ENCODE measurements at places on chromosomes 2 and 18.

- DNase-seq: no peak
Measured at GRCh38 chr2:15619076-15619475, 27.4 kb downstream of the DDX1 start.

DNA sequence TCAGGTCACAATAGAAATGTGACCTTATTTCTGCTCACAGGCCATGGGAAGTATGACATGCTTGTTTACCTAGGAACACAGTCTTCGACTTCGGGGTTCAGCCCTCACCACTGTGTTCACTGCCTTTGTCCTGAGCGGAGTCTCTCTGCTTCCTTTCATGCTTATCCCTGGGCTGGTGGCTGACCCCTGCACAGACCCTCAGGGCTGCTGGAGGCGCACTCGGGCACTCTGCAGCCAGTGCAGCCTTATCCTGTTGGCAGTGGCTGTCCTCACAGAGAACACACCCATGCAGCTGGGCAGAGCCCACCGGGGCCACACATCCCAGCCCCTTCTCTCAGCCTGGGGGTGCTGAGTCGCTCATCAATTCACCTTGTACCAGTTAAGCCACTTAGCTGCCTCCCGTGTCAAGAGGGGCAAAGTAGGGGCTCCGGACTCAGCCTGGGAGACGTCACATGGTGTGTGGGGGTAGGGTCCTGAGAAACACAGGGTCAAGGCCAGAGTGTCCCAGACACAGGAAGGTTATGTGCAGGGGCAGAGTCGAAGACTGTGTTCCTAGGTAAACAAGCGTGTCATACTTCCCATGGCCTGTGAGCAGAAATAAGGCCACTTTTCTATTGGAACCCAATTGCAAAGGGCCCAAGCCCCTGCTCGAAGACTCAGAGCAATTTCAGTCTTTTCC is 107.5 kb downstream of the FAM210A start:
- no peak for DNase-seq

DNA sequence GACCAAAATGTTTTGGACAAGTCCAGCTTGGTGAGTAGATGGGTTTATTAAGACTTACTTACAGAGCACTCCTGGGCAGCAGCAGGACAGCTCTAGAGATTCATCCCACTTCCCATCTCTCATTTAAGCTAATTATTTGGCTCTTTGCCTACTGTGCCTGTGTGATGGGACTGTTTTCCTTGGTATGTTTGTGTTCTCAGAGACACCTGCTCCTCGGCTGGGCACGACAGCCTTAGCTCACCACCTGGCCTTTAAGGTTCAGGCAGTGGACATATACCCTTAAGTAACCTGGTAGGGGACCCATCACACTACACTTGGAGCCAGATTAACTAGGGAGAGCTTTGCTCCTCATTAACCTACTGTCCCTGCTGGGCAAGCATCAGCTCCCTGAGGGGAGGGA is 41.7 kb upstream of the EFEMP1 start:
- no peak for DNase-seq

DNA sequence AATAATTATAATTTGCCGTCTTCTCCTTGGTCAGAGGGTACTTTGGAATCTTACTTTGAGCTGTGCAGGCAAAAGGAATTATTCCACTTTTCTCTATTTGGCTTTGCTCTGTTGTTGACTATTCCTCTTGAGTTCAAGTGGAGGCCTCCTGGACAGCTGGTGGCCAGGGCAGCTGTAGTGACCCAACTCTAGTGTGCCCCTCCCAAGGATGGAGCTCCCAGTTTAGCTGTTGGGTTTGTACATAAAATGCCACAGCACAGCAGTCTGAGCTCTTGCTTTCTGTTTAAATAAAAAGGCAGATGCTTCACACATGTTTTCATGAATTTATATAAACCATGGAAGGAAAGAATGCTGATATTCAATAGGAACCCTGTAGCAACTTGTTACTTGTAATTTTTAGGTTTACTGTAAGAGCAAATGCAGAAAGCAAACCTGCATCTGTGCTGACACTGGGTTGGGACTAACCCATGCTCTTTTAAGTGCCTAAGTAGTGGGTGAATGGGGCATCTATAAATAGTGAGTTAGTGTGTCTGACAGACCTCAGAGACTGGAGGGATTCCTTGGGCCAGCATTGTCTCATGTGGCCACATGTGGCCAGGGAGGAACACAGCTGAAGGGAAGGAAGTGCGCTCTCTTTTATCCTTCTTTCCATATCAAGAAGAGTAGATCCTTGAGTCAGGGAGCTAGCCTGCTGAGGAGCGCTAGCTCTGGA is 121.8 kb downstream of the FHOD3 start:
- no peak for DNase-seq

DNA sequence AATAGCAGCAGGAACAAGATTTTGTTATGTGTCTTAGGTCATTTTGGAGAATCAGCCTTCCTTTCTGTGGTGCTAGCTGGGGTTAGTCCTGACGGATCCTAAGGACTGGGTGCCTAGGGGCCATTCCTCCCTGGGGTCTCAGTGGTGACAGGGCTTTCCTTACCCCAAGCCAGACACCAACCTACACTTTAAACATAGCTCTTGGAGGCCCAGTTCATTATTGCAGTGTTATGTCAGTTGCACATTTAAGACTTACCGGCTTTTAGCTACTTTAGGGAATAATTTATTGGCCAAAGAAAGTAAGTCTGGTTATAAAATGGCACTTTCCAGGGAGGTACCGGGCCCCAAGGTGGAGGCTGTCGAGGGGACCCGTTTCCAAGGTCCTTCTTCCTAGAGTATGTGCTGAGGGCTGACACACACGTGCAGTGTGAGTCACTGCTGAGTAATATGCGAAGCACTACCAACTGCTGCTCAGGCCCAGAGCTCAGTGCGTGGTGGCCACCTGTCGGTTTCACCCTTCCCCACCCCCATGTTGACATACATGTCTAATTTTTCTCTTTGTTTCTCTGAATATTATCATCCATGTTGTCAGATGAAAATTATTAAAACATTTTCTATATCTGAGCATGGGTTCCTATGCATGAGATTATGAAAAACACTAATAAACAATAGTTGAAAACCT is 37.0 kb upstream of the GRHL1 start:
- peak; percentile 15 for DNase-seq

DNA sequence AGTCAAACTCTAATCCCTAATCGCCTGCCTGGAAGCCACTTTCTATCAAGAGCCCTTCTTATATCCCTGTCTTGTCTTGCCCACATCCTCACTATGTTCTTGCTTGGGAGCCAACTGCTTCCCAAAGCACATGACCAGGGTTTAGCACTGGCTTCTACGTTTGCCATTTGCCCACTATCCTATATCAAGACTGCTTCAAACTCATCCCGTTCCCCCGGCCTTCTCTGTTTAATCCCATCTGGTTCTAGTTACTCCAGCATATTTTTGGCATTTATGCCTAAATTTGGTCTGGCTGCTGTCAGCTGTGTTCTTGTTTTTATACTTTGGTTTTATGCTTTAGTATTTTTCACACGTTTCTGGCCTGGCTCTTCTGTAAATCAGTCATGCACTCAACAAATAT is 40.2 kb downstream of the POLR1A start:
- DNase-seq: no peak

GRCh38 chr2:105598829-105599698 is 145.6 kb upstream of the NCK2 start:
- no peak for DNase-seq

DNA sequence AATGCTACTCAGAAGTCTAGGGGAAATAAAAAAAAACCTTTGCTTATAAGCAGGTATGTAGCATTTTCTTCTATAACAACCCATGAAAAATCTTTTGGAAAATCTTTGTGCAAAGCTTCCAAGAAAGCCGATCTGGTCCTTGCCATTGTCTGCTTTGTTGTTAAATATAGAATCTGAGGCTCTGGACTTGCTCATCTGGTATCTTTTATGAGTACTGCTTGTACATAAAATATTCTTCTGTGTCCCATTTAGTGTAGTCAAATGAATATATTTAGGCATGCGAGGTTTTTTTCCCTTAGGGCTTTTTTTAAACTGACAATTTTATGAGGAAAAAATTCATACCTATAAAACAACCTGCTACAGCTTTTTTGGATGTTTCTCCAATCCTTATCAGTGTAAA is 45.0 kb upstream of the RMND5A start:
- no peak for DNase-seq

DNA sequence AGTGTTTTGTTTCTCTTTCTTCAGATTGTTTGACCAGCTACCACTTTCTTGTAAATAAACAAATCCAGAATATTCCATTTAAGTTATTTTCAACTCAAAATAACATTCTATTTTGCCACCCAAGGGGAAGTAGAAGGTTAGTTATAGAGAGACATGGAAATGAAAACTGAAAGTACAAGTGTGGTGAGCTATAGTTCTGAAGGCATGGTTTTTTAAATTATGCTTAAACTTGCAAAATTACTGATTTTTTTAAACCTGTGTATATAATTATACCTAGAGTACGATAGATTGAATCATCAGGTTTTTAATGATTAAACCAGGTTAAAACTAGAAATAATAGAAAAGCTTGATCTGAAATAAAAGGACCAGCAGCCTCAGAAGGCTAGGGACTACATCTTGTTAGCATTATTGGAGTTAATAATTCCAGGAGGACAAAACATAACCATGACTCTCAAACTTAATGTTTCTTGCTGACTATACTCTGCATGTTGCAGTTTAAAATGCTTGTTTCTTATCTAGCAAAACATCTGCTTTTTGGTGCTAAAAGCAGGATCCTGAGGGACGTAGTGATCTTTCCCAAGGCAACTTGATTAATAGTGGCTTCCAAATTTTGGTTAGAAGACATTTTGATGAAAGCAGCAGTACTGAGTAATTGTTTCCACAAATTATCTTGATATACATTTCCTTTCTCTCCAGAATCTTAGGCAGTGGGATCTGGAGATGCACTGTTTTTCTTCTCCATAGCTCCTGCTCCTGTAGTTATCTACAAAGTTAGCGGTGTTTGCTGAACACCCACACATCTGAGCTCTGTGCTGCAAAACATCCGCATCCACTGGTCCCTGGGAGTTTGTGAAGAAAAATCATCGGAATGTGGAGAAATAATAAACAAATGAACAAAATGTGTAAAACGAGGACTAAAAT is 327.2 kb upstream of the PKDCC start:
- DNase-seq: no peak

- DNase-seq: no peak
Measured at GRCh38 chr2:33312355-33312754, 164.1 kb upstream of the RASGRP3 start.

DNA sequence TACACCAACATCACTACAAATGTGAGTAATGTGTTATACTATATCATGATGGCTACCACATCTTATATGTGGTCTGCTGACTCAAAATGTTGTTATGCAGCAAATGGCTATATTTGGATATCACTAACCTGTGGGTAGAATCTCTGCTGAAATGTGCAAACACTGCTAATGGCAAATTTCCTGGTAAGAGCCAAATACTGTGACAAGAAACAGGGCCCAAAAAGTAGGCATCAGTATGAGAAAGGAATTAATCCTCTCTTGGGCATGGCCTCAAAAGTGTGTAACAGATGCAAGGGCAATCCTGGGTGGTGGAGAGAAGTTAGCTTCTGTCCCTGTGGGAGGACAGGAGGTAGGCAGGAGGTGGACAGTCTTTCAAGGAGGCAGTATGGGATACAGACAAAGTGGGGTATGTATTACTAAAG is 13.3 kb downstream of the ATF2 start:
- DNase-seq: no peak

DNA sequence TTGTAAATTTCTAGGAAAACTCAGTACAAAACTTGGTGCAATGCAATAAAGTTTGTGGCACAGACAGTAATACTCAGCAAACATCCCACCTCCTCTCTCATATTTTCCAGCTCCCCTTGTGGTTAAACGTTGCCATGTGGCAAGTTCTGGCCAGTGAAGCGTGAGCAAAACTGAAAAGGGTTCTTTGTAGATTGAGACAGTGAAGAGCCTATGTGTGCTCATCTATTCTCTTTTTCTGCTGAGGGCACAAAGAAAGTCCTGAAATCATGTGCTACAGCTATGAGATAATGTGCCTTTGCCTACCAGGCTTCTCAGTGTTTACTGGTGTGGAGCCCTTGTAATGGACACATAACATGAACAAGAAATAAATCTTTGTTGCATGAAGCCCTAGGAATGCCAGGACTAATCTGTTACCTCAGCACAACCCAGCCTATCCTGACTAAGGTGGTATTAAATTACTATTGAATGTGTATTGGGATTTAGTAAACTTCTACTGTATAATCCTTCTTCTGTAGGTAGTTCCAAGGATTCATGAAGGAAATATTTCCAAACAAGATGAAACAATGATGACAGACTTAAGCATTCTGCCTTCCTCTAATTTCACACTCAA is 13.0 kb upstream of the TYMS start:
- DNase-seq: no peak

DNA sequence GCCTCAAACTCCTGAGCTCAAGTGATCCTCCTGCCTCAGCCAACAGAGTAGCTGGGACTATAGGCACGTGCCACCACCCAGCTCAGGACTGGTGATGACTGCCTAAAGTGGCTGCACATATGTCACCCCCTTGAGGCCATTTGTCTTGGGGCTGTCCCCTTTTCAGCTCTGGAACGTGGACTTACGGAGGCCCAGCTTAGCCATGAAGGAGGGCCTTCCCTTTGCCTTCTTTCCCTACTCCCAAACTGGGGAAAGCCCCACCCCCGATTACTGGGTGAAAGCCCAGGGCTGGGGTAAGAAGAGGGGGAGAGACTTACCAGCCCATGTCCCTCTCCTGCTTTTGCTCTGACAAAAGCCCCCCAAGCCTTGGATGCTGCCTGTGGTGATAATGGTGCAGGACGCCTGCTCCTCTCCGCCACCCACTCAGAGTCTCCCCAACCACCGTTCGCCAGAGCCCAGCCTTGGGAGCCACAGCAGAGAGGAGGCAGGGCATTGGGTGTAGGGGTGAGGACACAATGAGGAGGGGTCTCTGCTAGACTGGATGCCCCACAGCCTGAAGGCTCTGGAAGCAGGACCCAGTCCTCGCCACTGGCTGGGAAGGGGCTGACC is 2.5 kb upstream of the DUSP2 start:
- DNase-seq: no peak

- DNase-seq: no peak
Measured at GRCh38 chr2:235390816-235391194, 103.0 kb upstream of the AGAP1 start.

GRCh38 chr2:157898591-157898996 is 22.5 kb upstream of the ACVR1 start:
- no peak for DNase-seq

DNA sequence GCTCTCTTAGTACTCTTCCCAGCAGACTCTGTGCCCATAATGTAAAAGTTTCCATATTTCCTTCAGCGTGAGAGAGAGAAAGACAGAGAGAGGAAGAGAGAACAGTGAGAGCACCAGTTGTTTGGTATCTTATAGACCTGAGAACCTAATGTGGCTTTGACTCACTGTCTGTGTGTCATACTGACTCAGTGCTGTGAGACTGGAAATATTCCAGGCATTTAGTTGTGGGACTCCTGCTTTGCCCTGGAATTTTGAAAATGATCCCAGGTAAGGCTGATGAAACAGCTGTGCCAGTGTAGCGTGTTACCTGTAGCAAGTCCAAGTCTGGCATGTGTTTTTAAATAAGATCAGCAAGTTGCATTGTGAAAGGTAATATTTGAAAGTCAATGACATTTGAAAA is 87.9 kb upstream of the KCNH7 start:
- no peak for DNase-seq

DNA sequence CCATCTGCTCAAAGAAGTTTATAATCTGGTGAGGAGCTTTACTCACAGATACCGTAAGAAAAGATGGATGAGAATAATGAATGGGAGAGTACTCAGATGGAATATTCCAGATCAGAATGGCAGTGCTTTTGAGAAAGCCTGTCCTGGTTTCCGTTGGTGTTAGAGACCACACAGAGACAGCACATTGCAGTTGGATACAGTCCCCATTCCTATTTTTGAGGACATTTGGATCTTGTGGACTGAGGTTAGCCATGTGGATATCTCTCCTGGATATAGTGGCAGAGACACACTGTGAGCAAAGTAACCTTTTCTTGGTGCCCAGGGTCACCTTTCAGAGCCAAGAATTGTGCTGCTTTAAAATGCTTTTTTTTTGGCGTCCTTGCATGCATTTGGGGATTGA is 63.7 kb downstream of the TANC1 start:
- no peak for DNase-seq

Data from stimulated activated CD4-positive, alpha-beta T cell treated with anti-CD3 and anti-CD28 coated beads, Interleukin-1b, Interleukin-23, amount 100 ng/mL, for 1 hour (primary cell).